Activated CD4-positive, CD25-positive, alpha-beta regulatory T cell treated with anti-CD3 and anti-CD28 coated beads, Interleukin-2, amount 50 U/mL, for 72 hours (primary cell): ENCODE measurements at places on chromosomes 3 and 15.

DNA sequence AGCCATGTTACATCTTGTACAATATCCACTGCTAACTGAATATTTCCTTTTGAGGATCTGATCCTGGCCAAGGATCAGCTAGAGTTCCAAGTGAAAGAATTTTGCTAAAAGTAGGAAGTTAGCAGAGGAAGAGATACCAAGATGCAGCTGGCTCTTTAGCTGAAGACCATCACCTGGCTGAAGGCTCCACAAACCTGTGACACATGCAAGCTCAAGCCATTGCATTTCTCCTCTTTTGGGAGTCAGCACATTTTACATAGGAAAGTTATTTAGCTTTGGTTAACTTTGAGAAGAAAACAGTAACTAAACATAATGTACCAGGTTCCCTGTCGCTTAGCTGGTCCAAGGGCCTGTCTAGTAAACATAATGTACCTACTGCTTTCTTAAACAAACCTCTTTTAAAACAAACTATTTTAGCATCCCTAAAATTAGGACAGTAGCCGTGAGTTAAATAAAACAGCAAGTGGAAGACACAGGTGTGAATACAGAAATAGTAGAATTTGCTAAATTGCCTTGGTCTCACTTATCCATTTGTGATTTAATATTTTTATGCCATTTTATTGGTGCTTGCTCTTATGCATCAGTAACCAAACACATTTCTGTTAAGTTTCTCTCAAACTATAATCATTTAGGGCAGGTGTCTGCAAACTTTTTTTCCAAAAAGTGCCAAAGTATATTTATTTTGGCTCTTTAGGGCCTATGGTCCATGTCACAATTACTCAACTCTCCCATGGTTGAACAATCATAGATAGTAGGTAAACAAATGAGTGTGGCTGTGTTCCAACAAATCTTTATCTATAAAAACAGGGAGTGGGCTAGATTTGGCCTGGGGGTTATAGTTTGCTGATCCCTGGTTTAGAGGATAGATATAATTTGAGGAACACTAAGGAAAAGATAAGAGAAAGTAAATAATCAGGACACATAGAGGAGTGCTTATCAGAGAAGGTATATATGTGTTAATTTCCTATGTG, 11.2 kb downstream of the GCSAM start:
- no peak for DNase-seq

- no peak for DNase-seq
Measured at GRCh38 chr3:7456386-7456785, 595.5 kb downstream of the GRM7 start.

GRCh38 chr3:160076519-160076918, 87.9 kb downstream of the IL12A start:
- DNase-seq: no peak

DNA sequence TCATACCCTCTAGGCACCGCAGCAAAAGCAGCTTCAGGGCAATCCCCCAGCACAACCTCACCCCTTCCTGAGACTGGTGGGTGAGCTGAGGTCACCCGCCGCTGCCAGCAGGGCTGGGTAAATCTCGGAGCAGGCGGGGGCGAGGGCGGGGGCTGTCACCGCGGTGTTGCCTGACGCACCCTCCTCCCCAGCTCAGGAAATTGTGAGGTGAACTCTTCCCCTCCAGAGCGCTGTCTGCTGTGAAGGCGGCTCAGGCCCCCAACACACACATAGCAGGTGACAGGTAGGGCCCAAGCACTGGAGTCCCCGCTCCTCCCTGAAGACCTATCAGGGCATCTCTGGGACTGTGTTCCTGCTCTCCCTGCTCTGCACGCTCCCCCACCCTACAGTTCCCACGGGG, 30.2 kb upstream of the FURIN start:
- peak; percentile 76 for DNase-seq

DNA sequence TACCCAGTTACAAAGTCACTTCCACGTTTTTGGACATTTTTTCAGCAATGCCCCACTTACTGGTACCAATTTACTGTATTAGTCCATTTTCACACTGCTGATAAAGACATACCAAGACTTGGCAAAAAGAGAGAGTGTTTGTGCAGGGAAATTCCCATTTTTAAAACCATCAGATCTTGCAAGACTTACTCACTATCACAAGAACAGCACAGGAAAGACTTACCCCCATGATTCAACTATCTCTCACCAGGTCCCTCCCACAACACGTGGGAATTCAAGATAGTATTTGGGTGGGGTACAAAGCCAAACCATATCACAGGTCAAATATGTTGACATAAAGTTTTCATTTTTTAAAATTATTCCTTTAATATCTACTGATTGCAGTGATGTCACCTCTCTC, 16.2 kb upstream of the ABI3BP start:
- DNase-seq: no peak

- no peak for DNase-seq
Measured at GRCh38 chr3:107782054-107782453, 259.3 kb downstream of the BBX start.

DNA sequence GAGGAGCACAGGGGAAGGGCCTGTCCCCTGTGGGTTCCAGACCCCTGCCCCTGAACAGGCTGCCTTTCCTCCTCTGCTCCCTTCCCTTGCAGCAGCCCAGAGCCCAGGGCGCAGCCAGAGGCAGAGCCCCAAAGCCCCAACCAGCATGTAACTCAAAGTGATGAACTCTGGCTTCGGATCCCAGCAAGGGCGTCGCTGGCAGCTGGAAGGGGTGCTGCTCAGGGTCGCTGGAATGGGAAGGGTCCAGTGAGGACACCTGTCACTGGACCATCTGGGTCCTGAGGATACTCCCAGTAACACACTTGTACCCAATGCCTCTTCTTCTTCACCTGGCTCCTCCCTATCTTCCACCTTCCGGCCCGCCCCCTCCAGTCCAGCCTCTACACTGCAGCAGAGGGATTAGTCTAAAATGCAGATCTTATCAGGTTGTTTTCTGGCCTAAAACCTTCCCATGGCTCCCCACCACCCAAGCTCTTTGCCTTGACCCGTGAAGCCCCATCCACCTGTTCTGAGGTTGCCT, 64.0 kb downstream of the SLC6A1 start:
- no peak for DNase-seq

GRCh38 chr3:143855183-143855582, 6.9 kb upstream of the SLC9A9 start:
- no peak for DNase-seq

DNA sequence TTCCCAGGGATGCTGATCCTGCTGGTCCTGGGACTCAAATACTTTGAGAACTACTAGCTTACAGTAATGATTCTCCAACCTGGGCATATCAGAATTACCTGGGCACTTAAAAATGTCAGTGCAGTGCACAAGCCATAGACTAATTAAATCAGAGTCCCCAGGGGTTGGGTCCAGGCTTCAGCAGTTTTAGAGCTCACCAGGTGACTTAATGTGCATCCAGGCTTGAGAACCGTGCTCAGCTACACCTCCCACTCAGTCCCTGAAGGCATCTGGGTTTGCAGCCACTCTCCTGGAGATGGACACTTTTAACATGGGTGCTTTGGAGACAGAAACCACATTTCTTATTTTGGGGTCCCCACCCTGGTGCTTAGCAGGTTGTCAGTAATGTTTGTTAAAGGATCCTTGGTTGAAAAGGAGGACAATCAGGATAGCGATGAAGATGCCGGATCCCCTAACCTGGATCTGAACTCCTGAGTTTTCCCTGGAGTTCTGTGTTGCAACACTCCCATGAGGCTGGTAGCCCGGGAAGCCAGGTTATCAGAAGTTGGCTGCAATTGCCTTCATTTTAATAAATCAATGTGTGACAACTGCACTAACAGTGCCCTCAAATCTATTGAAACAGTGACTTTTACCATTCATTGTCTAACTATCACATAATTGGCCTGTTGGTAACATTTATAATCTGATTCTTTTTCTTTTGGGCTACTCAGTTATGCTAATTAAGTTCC, 48.1 kb downstream of the BFSP2 start:
- DNase-seq: no peak

GRCh38 chr15:69076756-69077155, 62.3 kb downstream of the NOX5 start:
- DNase-seq: no peak

DNA sequence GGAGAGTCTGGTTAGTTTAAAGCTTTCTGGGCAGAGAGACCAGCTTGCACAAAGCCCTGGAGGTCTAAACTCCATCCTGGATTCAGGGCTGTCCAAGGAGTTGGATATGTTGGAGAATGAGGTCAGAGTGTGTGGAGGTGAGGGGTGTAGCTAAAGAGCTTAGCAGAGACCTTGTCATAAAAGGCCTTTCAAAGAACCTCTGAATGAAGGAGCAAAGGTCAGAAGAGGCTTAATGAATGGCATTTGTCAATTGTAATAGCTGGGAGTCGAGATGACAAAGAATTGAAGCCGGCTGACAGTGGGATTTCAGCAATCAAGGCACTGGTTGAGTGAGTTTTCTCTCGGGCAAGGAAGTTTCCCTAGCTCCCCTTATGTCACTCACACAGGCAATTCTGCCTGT, 202.6 kb downstream of the PDCD6IP start:
- no peak for DNase-seq
